ENCODE measurements at places on chromosomes 3 and 15. TPM values are rescaled to one million over a fixed set of nuclear protein-coding genes. Genes with fewer than 3 reads are reported as not detected.

The GPR27 gene
- total RNA-seq, result 2.1 TPM

The CCDC33 gene
- 5.2 TPM for total RNA-seq

The GOLGA6A gene
- 0.08 TPM for total RNA-seq

The LAMB2 gene
- 88.8 TPM for total RNA-seq
